Left renal cortex interstitium (tissue), 4 donors: ENCODE measurements at places on chromosomes 7 and 10. TPM values are rescaled to one million over a fixed set of nuclear protein-coding genes. Genes with fewer than 3 reads are reported as not detected.

Gene CLDN4
- polyA plus RNA-seq = 94.5 TPM

Gene LLCFC1
- 1.2 TPM for polyA plus RNA-seq

Gene PRKAG2
- polyA plus RNA-seq = 24.9 TPM

Gene METTL27
- 8.1 TPM for polyA plus RNA-seq

Gene BCL7B
- polyA plus RNA-seq = 44.3 TPM

Gene ANKRD30A
- not detected for polyA plus RNA-seq

Gene PRKAR2B
- 39.0 TPM for polyA plus RNA-seq

Gene PALD1
- 13.0 TPM for polyA plus RNA-seq

Gene DOCK4
- 16.9 TPM for polyA plus RNA-seq

Gene YWHAG
- 126 TPM for polyA plus RNA-seq

Gene PRSS2
- polyA plus RNA-seq = not detected

Gene EBLN1
- not detected for polyA plus RNA-seq

Gene CNNM1
- polyA plus RNA-seq = 2.1 TPM

Gene TDRD1
- 0.03 TPM for polyA plus RNA-seq

Gene EFCAB10
- 1.2 TPM for polyA plus RNA-seq

Gene GPR158
- 0.27 TPM for polyA plus RNA-seq

Gene PRKG1
- 14.3 TPM for polyA plus RNA-seq

Gene CALY
- polyA plus RNA-seq = not detected

Gene SLC18A3
- not detected for polyA plus RNA-seq

Gene STK32C
- 13.1 TPM for polyA plus RNA-seq

Gene NME8
- polyA plus RNA-seq = not detected

Gene CTNNA3
- polyA plus RNA-seq = 2.5 TPM

Gene ENKUR
- 4.5 TPM for polyA plus RNA-seq

Gene ACTR3C
- 9.4 TPM for polyA plus RNA-seq

Gene GCK
- polyA plus RNA-seq = 3.7 TPM

Gene CCDC7
- 3.5 TPM for polyA plus RNA-seq

Gene RNF148
- 0.22 TPM for polyA plus RNA-seq

Gene NPSR1
- polyA plus RNA-seq = 0.09 TPM

Gene FANK1
- polyA plus RNA-seq = 8.0 TPM

Gene PKD2L1
- polyA plus RNA-seq = 0.44 TPM

Gene CAMK1D
- polyA plus RNA-seq = 13.0 TPM

Gene HOGA1
- 33.5 TPM for polyA plus RNA-seq

Gene CDH23
- polyA plus RNA-seq = 2.0 TPM

Gene MXI1
- polyA plus RNA-seq = 44.7 TPM

Gene ADCYAP1R1
- 0.78 TPM for polyA plus RNA-seq

Gene ZNF467
- 24.9 TPM for polyA plus RNA-seq

Gene SCART1
- polyA plus RNA-seq = 1.0 TPM

Gene PLXNA4
- polyA plus RNA-seq = 10.5 TPM

Gene HOXA6
- polyA plus RNA-seq = 39.3 TPM

Gene AKR1B15
- polyA plus RNA-seq = 0.09 TPM

Gene PHKG1
- 2.5 TPM for polyA plus RNA-seq

Gene TMEM120A
- 54.7 TPM for polyA plus RNA-seq
